ENCODE measurements at places on chromosomes 4 and X.

GRCh38 chrX:110432906-110433215, 74.2 kb downstream of the RTL9 start:
- no peak for DNase-seq

DNA sequence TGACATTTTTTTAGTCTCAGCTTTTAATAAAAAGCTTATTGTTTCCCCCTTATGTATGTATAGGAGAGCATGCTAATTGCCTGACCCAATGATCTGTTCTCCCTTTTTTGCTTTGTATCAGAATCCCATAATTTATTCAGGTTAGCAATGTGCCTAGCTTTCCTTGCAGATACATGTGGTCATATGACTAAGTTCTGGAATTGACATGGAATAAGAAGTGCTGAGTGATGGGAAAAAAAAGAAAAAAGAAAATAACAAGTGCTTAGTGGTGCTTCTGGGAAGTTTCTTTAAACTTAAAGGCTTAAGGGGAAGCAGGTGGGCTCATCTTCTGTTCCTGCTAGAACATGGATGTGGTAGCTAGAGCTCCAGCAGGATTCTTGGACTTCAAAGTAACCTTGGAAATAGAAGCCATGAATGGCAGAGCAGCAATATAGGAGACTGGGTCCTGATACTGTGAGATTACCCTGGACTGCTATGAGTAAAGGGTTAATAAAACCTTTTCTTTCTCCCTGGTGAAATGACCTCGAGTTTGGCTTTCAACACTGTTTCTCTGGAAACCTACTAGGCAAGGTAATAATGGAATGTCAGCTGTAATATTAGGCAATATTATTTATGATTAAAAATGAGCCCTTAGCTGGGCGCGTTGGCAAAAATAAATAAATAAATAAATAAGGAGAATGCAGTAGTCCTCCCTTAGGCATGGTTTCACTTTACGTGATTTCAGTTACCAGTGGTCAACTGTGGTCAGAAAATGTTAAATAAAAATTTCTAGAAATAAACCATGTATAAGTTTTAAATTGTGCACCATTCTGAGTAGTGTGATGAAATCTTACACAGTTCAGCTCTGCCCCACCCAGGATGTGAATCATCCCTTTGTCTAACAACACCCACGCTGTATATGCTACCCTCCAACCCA, 16.7 kb upstream of the RBM41 start:
- DNase-seq: no peak

GRCh38 chr4:110622841-110623717, at the start of gene PITX2:
Gene PITX2 (minus strand): TSS chr4:110623077. CDS start chr4:110622460, 617 bp downstream.
- DNase-seq: peak; percentile 3

- no peak for DNase-seq
Observed at GRCh38 chrX:153530411-153531129, 13.1 kb downstream of the ATP2B3 start.

- no peak for DNase-seq
Observed at GRCh38 chr4:127469542-127469941, 163.2 kb upstream of the INTU start.

GRCh38 chr4:88451205-88451604, 5.7 kb upstream of the HERC5 start:
- no peak for DNase-seq

- no peak for DNase-seq
Observed at GRCh38 chr4:15488136-15488535, 18.5 kb downstream of the CC2D2A start.

DNA sequence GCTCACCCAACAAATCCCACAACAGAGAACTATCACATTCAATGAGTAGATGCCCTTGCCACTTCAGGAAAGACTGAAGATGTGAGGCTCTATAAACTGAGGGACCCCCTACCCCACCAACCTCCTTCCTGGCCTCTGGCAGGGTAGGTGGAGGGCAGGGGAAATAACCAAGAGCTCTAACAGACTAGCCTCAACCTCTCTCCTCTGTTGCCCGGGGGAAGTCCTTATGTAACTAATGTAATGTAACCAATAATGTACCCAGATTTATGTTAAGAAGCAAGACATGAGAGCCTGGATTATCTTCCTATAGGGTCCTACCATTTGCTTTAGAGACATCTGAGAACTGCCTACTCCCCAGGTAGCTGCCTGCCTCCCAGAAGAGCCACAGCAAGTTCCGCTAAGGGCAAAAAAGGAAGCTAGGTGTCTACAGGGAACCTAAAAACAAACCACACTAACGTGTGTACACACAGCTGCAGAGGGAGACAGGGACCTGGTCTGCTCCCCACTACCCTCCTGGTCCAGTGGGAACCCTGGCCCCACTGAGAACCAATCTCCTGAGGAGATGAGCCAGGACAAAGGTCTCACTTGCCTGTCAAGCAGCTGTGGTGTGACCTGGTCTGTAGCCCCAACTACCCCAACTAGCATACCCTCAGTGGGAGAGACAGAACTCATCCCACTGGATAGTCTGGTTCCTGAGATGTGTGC, 17.7 kb downstream of the OTUD5 start:
- no peak for DNase-seq

GRCh38 chr4:139988863-139989765, 164.9 kb downstream of the MAML3 start:
- DNase-seq: peak; percentile 15

GRCh38 chr4:120266602-120267001, 200.0 kb upstream of the MAD2L1 start:
- DNase-seq: no peak

- DNase-seq: no peak
Observed at GRCh38 chr4:161343569-161343950, 820.2 kb downstream of the FSTL5 start.

GRCh38 chr4:72320223-72320948, 248.6 kb downstream of the ADAMTS3 start:
- DNase-seq: no peak

DNA sequence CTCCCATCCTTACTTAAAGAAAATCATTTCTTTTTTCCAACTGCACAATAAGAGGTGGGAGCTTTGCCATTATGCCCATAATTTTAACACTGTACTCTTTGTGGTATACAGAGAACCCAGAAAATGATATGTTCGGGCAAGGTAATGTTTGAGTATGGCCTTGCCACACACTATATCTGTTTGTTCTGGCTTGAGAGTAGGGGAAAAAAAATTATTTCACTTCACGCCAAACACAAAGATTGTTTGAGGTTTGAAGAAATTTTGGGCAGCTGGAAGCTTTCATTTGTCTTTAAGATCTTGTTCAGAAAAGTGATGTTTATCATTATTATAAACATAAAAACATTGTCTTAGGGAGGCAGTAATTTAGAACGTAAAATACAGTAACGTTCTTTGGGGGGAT, 115.4 kb upstream of the NAP1L5 start:
- no peak for DNase-seq

DNA sequence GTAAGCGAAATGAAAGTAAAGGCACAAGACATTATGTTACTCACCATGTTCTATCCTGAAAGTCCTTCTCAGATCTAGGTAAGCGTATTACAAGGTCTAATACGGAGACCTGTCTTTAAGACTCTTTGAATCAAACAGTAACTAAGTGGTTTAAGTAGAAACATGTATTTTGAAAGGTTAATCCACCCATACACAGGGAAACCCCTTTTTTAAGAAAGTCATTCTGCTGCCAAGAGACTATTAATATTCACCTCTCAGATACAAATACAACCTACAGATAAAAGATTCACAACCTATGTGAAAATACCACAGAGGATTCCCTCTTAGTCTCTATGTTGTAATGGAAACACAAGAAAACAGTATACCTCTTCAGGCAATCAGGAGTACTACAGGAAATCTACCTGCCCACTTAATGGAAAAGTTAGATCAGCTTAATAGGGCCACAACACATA, 63.2 kb upstream of the TNIP3 start:
- no peak for DNase-seq

GRCh38 chrX:73940893-73941470, 363.0 kb upstream of the ZCCHC13 start:
- no peak for DNase-seq

DNA sequence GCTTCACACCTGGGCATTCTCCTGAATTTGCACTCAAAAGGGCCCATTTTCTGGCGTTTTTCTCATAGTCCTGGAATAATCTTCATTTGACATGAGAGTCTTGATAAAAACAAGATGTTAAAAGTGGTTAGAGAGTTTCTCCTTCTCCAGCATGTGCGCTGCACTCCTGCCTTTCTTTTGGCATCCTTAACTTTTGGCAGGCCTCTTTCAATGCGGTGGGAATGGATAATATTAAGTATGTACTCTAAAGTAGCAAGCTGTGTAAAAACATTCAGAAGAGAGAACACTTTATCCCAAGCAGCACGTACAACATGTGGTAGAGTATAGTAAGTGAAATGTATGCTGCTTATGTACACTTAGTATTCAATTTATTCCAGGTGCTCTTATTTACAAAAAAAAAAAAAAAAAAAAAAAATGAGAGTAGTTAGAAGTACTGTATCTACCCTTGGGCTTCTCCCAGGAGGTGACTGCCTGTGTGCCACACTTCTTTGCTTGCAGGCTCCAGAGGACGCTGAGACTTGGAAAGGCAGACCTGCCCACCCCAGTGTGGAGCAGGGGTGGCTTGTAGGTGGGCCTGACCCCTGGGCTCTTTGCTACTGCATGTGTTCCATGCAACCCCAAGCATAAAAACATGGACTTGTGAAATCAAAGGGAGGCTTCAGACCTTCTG, 3.9 kb downstream of the FGF2 start:
- DNase-seq: no peak

GRCh38 chr4:73740353-73740778, at the start of gene CXCL8:
Gene CXCL8 (plus strand): TSS chr4:73740569. CDS start chr4:73740659, 90 bp downstream.
- DNase-seq: peak; percentile 70

- DNase-seq: no peak
Observed at GRCh38 chrX:53337101-53337500, 55.7 kb upstream of the IQSEC2 start.

- DNase-seq: no peak
Observed at GRCh38 chr4:162836773-162837172, 329.9 kb downstream of the NAF1 start.

DNA sequence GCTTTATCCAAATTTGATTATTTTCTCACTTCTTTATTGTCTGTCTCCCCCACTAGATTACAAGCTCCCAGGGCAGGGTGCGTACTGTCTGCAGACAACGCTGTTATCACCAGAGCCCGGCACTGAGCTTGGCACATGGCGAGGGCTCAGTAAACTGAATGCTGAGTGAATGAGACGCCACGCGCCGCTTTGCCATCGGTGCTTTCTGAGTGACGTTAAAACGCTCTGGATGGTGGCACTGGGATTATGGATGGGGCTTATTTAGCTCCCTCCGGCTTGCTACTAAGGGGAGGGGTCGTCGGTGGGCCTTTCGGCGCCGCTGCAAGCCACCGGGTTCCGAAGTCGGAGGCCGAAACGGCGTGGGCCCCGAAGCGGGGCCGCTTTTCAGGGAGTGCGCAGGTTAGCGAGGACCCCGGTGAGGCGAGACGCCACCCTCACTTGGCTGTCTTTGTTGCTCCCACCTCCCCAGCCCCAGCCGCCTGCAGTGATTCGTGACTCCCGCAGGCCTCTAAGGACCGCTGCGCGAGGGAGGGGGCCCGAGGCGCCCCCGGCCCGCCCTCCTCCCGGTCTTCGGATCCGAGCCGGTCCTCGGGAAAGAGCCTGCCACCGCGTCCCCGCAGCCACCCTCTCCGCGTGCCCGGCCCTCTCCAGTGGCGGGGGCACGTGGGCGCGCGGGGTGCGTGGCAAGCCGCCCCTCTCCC, 569 bp upstream of the FHL1 start:
- peak; percentile 36 for DNase-seq

DNA sequence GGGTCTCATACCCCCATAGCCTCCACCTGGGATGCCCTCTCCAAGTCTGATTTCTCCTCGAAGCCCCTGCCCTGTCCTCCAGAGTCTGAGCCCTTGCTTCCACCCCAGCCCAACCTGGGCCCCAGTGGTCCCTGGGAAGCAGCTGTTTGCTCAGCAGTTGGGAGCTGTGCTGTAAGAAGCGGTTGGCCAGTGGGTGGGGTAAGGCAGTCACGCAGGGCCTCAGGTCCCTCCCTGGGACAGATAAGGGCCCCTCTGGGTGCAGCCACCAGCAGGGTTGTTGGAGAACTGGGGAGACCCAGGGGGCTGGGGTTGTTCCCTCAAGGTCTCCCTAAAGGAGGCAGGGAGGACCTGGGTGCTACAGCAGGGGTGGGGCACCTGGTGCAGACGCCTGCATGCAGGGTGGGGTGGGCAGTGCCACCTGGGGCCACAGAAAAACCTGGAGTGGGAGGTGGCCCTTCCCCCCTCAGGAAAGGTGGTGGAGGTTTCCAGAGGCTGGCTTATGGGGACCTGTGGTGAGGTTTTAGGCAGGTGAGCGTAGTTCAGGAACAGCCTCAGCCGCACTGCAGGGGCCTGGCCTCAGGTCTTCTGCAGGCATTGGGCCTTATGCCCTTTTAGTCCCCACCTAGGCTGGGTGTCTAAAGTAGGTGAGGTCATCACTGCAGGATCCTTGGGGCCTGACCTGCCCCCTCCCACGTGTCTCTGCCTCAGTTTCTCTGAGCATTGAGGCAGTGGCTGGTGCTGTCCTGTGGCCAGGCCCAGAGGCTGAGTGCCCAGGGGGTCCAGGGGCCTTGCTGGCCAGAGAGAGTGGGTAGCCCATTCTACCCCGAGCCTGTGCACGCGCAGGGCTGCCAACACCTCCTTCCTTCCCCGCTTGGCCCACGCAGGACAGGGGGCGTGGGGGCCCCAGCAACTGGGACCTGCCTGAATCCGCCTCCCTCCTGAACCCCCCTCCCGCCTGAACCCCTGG, 3.1 kb upstream of the SLC26A1 start:
- no peak for DNase-seq

- peak; percentile 2 for DNase-seq
Observed at GRCh38 chr4:114384629-114385028, 214.0 kb upstream of the UGT8 start.

- no peak for DNase-seq
Observed at GRCh38 chrX:68835468-68835867, 6.6 kb downstream of the EFNB1 start.

DNA sequence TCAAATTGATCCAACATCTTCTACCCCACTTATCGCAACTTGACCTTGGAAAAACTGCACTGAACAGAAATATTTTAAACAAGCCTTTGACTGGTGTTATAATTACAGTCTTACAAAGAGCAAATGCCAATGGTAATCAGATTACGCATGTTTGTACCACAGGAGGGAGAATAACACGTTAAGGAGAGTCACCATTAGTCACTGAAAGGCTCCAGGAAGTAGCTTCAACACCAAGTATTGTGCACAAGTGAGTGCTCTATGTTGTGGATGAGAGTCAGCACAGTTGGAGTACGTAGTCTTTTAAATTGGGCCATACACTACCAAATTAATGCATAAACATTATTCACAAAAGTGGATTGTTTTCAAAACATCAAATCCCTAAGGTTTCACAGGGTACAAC, 1081.5 kb upstream of the TENM3 start:
- no peak for DNase-seq

GRCh38 chrX:53682885-53683555, 3.5 kb downstream of the HUWE1 start:
- DNase-seq: peak; percentile 57

Measured in NCI-H146 (cell line).